Hepatic stellate cell (primary cell): ENCODE measurements at places on chromosomes 13 and 19.
A peak's percentile ranks its signal among the peaks of the same experiment; 100 is the strongest.

- DNase-seq = no peak
These were observed 140.8 kb downstream of the SHISA2 start for GRCh38 chr13:25910991-25911419.

GRCh38 chr19:3783660-3784584 is 2.3 kb downstream of the MATK start:
- no peak for DNase-seq

DNA sequence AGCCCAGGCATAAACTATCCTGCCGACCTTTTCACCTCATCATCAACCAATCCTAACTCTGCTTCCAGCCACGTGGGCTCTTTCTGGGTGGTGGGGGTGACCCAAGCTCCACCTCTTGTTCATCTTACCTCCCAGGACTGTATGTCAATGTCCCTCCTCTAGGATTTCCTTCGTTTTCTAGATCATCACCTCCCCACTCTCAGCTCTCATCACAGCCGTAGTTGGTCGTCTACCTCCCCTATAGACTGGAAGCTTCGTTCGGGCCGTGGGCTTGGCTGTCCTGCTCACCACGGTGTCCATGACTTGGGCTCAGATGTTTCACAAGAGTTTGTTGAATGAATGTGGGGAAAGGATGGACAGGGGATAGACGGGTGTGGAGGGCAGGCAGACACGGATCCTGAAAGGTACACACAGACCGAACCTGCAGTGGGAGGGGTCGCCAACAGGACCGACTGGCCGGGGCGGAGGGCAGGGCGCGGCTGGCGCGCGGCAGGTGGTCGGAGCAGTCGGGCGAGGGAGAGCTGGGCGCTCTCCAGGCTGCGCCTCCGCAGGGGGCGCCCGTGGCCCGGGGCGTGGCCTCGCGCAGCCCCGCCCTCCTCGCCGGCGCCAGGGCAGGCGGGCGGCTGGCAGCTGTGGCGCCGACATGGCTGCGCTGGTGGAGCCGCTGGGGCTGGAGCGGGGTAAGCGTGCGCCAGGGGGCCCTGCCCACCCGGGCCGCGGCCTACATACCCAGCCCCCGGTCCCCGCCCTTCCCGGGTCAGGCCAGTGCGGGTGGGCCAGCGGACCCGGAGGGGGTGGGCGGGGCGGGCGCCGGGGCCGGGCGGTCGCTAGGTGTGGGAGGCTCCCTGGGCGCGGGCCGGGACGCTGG is at the start of gene LIN7B:
LIN7B (plus strand) TSS at position 609 of the 868 bp plus-strand sequence; CDS start at position 644, 35 bp downstream.
- peak; percentile 87 for DNase-seq

- no peak for DNase-seq
These were observed 49.8 kb downstream of the ELF1 start for GRCh38 chr13:40969169-40969901.

DNA sequence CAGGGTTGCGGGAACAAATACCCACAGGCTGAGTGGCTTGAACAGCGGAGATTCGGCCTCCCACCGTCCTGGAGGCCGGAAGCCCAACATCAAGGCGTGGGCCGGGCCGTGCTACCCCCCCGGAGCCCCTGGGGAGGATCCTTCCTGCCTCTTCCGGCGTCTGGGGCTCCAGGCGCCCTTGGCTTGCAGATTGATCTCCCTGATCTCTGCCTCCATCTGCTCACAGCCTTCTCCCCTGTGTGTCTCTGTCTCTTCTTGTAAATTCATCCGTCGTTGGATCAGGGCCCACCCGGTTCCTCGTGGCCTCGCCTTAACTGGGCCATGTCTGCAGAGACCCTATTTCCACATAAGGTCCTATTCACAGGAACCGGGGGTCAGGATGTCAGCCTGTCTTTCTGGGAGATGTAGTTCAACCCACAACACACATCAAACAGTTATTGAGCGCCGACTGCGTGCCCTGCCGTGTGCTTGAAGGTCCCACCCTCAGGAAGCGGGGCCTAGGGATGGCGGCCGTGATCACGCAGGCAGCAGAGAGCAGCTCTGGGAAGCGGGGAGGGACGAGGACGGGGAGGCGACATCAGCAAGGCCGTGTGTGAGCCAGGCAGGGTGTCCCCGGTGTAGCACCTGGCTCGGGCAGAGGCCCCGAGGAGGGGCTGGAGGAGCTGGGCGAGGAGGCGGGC is 21.3 kb downstream of the HCN2 start:
- peak; percentile 85 for DNase-seq

- DNase-seq = no peak
These were observed 178.2 kb downstream of the KLF12 start for GRCh38 chr13:73955977-73956500.
